CD4-positive, alpha-beta T cell treated with Interleukin-4 for 1 hour (primary cell): ENCODE measurements at places on chromosomes 16 and 17.

DNA sequence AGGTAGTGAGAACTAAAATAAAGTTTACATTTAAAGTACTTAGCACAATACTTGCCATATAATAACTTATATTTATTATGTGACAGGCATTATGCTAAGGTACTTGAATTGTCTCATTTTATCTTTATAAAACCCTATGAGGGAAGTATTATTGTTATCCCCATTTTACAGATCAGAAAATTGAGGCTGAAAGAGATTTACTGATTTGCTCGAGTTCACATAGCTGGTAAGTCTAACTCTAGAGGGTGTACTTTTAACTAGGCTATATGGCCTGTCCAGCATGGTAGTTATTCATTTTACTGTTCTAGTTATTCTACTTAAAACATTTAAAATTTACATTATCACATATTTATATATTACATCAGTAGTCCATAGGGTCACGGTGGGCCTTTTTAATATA is 113.3 kb upstream of the RBL2 start:
- DNase-seq: no peak

DNA sequence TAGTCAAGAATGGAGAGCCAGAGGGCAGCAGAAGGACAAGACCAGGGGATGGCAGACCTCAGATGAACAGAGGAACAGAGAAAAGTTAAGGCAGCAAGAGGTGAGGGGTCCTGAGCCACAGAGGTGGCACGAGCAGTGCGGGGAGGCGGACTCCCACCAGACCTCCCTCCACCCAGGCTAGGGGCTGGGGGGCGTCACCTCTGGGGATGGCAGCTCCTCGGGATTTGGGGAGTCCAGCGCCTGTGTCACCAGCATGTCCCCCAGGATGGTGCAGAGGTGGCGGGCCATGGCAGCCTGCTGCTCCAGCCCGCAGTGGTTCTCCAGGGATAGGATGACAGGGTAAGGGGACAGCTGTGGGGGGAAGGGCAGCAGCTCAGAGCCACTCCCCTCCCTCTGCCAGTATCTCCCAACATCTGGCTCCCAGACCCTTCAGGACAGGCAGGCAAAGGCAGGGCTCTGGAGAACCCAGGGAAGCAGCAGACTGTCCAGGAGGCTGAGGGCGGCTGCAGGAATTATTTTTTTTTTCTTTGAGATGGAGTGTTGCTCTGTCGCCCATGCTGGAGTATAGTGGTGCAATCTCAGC is 15.8 kb downstream of the PLCD3 start:
- no peak for DNase-seq

DNA sequence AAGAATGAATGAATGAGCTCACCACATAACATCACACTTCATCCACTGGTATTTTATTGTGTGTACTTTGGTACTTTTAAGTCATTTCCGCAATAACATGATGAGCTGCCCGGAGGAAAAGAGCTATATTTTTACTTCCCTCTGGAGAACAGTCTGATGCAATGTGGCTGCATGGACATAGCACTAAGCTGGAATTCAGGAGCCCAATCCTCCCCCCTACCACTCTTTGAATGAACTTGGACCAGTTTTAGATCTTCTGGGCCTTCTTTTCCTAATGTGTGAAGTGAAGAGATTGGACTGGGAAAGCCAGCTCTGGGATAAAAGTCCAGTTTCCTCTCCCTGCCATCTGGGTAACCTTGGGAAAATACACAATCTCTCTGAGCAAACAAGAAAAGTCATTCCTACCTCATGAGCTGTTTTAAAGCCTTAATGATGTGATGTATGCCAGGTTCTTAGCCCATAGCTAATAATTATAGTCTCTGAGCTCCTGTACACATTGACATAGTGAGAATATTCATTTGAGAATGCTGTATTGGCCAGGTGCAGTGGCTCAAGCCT is 79.3 kb downstream of the ABCC12 start:
- DNase-seq: no peak

- peak; percentile 29 for DNase-seq
Measured at GRCh38 chr17:77579682-77580081, 378.8 kb upstream of the TNRC6C start.

GRCh38 chr17:34435182-34435928 is 72.3 kb upstream of the CCL1 start:
- no peak for DNase-seq
